ENCODE measurements at places on chromosomes 5 and 9. TPM values are rescaled to one million over a fixed set of nuclear protein-coding genes. Genes with fewer than 3 reads are reported as not detected.

GRCh38 chr5:138303372-138303771 is 28.2 kb downstream of the CDC25C start:
- no peak for DNase-seq

GRCh38 chr5:157295247-157295646 is 29.3 kb downstream of the CYFIP2 start:
- no peak for DNase-seq

DNA sequence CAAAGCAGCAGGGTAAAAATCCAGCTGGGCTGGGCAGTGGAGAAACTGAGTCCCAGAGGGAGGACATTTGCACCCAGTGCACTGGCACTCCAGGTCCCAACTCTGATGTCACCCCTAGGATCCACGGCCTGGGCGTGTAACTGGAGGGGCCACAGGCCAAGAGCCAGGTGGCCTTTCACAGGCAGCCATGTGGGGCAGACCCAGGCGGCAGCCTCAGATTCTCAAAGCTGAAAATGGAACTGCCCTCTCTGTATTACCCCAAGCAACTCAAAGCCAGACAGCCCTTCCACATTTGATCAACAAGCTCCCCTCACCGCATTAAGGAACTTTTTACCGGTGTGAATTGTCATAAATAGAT is 46.7 kb downstream of the RASGEF1C start:
- no peak for DNase-seq

GRCh38 chr5:143248822-143249579 is 154.5 kb downstream of the NR3C1 start:
- DNase-seq = no peak

GRCh38 chr5:14406554-14406849 is 175.1 kb upstream of the OTULINL start:
- DNase-seq = no peak

The CWC27 gene
- polyA plus RNA-seq = 19.2 TPM
